K562 (cell line): ENCODE measurements at places on chromosomes 6 and 20.

DNA sequence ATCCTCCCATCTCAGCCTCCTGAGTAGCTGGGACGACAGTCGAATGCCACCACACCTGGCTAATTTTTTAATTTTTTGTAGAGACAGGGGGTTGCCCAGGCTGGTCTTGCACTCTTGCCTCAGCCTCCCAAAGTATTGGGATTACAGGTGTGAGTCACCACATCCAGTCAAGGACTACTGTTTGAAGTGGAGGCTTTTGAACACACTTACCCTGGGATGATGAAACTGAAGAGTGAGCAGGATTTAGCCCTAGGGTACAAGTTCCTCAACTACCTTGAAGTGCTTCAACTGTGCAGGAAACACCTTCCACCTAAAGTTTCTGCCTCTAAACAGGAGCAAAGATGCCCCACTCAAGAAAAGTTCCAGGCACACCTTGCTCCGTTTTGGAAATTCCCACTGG, 15.7 kb upstream of the PARD6B start:
- DNase-seq, result no peak

DNA sequence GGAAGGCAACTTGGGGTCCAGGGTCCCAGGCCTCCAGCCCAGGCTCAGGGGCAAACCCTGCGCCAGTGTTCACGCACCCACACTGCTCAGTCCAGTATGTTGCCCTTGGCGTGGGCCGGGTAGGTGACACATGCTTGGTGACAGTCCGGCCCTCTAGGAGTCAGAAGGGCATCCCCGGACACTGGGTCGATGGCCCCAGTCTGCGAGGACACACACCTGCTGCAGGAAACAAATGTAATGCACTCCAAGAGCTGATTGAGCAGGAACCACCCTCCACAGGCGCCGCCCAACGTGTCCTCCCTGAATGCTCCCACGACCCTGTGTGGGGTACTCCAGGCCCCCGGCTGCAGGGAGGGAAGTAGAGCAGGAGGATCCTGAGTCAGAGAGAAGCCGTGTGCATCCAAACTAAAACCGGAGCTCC, 160.7 kb downstream of the DLL1 start:
- DNase-seq, result no peak

DNA sequence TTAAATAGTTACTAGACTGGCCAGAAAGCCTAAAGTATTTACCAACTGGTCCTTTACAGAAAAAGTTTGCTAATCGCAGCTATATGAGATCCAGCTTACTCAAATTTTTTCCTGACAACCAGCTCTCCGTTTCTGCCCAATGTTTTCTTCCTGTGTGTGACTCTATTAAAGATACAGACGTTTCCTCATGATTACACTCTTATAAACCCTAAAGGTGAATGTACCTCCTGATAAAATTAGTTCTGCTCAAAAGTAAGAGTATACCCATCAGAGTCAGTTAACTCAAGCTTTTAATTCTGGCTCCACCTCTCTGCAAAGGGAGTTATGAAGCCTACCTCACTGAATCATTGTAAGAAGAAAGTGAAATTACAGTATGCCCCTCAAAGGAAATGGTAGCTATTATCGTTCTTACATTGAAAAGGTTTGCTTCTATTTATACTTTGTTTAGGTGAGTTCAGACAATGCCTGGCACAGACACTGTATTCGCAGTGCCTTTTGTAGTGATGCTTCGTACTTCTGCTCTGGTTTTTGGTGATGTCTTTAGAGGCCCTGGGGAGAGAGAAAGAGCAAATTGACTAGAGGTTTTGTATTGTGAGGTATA, 10.2 kb upstream of the MROH8 start:
- no peak for DNase-seq

DNA sequence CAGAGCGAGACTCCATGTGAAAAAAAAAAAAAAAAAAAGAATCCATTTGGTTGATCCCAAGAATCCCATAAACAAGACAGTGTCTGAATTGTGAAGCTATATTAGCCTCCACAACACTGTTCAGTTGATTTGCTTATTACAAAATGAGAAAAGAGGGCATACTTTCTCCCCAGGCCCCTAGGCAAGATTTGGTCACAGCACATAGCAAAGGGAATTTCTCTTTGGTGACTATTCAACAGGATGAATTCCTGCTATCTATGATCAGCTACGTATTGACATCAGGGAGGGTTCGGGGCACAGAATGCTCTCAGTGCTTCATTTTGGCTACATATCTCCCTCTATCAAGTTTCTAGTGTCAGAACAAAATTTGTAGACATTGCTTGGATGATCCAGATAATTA, 20.2 kb upstream of the SLC22A3 start:
- no peak for DNase-seq

- DNase-seq, result no peak
Observed at GRCh38 chr20:55086421-55086820, 611.0 kb downstream of the DOK5 start.

- no peak for DNase-seq
Observed at GRCh38 chr20:45433316-45433715, 17.4 kb downstream of the PIGT start.

DNA sequence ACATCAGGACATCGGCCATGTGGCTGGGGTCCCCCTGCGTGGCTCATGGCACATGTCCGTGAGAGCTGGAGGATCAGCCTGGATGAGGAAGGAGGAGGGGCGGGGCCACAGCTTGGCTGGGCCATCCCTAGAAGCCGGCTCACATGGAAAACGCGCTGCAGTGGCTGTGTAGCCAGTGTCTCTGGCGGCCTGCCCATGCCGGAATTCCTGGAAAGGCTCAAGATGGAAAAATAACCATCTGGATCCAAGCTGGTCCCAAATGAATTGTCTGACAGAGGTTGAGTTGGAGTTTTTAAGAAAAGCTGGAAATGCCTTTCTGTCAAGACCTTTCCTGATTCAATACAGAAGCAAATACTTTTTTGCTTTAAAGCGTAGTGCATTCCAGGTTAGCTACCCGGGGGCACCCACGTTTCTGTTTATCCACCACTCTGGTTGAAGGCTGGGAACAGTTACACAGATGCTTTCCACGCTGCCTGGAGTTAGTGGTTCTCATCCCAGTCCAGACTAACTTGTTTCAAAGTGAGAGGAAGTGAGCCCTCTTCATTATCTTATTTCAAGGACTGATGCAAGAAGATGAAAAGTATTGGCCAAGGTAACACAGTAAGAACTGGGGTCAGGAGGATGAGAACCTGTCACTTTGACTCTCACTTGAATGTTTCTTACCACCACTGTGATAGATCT, 99.0 kb downstream of the GMPR start:
- no peak for DNase-seq

DNA sequence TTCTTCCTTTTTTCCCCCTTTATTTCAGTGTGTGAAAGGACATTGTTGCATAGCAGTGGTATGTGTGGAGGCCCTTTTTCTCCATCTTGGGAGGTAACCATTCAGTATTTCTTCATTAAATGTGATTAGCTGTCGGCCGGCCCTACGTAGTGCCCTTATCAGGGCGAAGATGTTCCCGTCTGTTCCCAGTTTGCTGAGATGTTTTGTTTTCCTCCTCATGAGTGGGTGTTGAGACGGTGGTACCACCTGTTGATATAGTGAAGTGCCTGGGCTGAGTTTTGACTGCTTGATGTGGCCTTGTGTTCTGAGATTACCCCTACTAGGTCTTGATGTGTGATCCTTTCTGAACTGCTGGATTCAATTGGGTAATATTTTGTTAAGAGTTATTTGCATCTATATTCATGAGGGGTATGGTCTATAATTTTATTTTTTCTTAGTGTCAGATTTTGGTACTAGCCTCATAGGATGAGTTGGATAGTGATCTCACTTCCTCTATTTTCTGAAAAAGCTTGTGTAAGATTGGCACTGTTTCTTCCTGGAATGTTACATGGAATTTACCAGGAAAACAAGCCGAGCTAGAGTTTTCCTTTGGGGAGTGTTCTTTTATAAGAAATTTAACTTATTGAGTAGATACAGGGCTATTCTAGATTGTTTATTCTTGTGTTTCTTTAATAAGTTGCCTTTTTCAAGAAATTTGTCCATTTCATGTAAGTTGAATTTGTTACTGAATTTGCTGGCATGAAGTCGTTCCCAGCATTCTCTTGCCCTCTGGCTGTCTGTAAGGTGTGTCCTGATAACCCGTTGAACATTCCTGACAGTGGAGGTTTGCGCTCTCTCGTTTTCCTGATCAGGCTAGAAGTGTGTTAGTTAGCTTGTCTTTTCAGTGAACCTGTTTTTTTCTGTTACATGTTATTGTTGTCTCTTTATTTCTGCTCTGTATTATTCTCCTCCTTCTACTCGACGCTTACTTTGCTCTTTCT, 4.3 kb downstream of the MTG2 start:
- no peak for DNase-seq

- no peak for DNase-seq
Observed at GRCh38 chr6:45254253-45254652, 73.9 kb upstream of the RUNX2 start.

- DNase-seq, result no peak
Observed at GRCh38 chr6:2221726-2222274, 23.6 kb downstream of the GMDS start.

DNA sequence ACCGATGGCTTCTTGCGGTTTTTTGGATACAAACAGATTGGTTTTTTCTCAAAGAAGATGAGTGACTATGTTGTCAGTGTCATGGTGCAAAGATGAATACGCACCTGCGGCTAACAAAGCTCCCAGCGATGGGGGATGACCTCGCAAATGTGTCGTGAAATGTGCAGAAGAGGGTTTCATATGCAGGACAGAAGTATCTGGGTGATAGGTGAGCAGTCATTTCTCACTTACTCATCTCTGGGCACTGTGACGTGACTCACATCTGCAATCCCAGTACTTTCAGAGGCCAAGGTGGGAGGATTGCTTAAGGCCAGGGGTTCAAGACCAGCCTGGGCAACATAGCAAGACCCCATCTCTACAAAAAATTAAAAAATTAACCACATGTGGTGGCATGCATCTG, 216.3 kb downstream of the ERMARD start:
- DNase-seq, result no peak

GRCh38 chr6:108676555-108676954, 115.8 kb downstream of the FOXO3 start:
- DNase-seq, result no peak

GRCh38 chr6:102064142-102064541, 670.6 kb downstream of the GRIK2 start:
- DNase-seq, result no peak

DNA sequence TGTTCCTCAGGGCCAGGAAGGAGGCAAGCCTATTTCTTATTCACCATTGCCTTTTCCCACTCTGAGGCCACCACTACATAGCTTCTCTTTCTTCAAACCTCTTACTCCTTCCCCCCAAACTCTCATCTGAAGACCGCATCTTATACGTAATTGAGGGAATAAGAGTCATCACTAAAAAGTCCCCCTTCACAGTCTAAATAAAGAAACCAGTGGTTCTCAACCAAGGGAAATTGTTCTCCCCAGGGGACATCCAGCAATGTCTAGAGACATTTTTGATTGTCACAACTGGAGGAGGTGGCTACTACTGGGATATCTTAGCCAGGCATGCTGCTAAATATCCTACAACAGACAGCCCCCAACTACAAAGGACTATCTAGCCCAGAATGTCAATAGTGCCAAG, 327.6 kb upstream of the CNR1 start:
- no peak for DNase-seq

DNA sequence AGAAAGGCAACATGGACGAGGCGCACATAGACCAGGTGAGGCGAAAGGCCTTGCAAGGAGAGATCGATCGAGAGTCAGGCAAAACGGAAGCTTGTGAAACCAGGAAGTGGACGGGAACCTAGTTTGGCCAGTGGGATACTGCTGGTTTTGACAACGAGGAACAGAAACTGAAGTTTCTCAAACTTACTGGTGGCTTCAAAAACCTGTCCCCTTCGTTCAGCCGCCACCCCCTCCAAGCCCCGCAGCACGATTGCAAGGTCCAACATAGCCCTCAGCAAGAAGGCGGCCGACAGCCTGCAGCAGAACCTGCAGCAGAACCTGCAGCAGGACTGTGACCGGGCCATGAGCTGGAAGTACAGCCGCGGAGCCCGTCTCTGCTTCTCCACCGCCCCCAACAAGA, 238.0 kb downstream of the KHDC1L start:
- no peak for DNase-seq

DNA sequence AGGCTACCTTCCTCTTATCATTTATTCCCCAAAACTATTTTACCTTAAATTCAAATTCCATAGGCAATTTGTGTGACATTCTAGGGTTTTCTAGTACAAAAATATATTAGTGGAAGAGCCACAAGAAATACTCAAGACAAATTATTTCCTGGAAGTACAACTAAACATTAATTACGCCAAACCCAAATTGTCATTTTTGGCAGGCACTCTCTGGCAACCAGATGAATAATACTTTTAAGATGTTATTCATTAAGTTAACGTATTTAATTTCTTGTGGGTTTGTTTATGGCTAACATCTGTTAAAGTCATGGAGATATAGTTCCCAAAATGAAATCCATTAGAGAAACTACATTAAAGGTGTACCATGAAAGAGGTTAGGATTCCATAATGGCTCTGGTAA, 40.5 kb downstream of the HMGN3 start:
- DNase-seq, result no peak

GRCh38 chr6:22682979-22683378, 113.6 kb downstream of the HDGFL1 start:
- no peak for DNase-seq

- no peak for DNase-seq
Observed at GRCh38 chr6:121544691-121545090, 109.2 kb downstream of the GJA1 start.

GRCh38 chr20:2815242-2815900, 584 bp downstream of the C20orf141 start:
- DNase-seq, result no peak

GRCh38 chr20:25259358-25259757, 11.5 kb downstream of the PYGB start:
- DNase-seq, result no peak

GRCh38 chr6:14889611-14890593, 356.0 kb upstream of the JARID2 start:
- no peak for DNase-seq

DNA sequence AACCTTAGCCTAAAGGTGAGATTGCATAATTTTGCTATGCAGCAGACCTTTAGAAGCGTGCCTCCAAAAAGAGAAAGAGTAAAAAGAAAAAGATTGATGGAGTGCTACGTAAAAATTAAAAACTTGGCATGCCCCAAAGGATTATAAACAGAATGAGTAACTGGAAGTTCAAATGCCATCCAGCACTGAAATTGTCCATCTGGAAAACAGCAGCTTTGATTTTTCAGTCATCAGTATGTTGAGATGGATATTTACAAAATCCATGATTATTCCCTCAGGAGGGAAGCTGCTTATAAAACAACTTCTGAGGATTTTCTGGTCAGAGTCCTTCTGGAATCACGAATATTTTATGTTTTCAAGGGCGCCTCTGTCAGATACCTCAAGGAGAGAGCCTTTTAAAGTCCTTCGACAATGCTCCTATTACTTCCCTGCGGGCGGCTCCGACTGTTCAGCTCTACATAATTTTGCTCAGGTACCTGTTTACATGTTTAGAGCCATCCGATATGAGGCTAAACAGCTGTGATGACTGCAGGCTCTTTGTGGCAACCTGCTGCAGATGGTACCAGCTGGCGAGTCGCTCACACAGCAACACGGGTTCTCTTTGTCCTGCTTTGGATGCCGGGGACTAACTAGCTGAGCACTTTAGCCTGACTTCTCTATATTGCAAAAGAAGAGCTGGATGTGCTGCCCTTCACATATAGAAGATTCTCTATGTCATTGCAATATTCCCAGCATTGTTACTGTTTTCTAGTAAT, 83.3 kb downstream of the RCAN2 start:
- DNase-seq, result no peak

GRCh38 chr20:18839507-18840247, 26.1 kb downstream of the SCP2D1 start:
- no peak for DNase-seq

GRCh38 chr6:89781070-89782034, 38.2 kb downstream of the MDN1 start:
- no peak for DNase-seq
